ENCODE measurements at places on chromosomes 5 and 9.

GRCh38 chr9:129776938-129777768 is 24.3 kb upstream of the PTGES start:
- peak; percentile 52 for DNase-seq

- no peak for DNase-seq
Observed at GRCh38 chr5:151931260-151931659, 6.6 kb upstream of the GLRA1 start.

DNA sequence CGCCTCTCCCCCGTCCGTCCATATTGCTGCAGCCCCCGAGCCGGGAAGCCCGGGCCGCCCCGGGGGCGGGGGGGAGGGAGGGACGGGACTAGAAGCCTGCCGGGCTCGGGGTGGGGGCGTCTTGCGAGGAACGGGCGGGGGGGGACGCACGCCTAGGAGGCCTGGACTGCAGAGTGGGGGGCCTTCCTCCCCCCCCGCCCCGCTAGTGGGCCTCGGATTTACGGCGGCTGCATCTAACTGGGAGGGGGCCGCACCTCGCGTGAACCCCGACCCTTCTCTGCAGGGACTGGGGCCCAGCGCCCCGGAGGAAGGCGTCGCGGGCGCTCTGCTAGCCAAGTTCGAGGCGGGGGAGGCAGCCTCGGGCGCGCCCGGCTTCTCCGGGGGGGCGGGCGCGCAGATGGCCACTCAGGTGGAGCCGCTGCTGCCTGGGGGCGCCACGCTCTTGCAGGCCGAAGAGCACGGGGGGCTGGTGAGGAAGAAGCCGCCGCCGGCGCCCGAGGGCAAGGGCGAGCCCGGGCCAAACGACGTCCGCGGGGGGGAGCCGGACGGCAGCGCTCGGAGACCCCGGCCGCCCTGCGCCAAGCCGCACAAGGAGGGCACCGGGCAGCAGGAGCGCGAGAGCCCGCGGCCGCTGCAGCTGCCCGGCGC is at the start of gene LARP1:
Gene LARP1, plus strand, starts transcription at position 17 of the 648 bp plus-strand sequence. Its CDS starts 381 bp downstream, at position 398.
- no peak for DNase-seq

DNA sequence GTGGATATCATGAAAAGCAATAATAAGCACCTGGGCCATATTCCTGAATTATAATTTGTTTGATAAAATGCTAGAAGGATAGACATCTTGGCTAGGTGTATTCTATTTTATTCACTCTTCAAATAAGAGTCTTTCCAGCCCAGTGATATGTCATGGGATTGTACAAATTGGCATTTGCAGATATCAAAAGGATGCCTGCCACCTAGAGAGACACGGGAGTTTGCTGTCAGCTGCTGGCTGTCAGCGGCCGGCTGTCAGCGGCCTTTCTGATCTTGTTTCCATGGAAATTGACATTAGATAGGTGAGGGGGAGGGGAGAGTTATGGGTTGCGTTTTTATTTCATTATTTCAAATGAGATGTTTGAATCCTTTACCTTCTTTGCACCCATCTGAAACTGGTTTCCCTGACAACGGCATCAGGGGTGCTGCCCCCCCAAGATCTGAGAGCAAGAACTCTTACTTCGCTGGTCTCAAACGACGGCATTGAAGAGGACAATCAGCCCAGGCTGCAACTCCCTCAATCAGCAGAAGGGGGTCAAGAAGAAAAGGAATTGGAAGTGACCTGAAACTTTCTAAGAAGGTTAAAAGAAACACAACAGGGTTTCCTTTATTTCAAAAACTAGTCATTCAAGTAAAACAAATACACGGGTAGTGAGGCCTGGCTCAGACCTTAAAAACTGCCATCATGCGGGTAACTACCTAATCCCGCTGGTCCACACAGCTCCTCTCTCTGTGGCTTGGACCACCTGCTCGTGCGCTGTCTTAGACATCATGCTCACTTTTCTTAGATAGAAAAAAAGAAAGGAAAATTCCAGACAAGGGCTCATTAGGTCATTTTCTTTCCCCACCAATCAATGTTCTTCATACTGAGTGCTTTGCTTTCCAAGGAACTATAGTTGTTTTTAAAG is 115.7 kb downstream of the TLE1 start:
- DNase-seq = no peak

DNA sequence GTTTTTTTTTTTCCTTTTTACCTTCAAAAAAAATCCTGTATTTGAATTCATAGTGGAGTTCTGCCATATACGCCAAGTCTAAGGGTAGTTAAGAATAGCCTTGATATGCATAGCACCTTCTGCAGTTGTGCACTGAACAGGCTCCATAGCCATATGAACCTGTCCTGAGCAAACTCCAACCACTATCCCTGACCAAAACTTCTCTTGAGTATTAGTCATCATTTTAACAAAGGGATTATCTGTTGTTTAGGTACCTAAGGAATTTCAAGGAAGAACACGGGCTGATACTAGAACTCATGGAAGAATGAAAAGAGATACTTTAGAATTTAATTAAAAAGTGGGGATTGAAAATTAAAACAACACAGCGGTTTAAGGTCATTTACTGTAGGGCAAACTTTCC is 1.9 kb upstream of the FBXO38 start:
- DNase-seq = no peak

- no peak for DNase-seq
Observed at GRCh38 chr9:126778141-126778540, 26.7 kb upstream of the ZBTB43 start.

GRCh38 chr9:21383627-21384026 is 1.6 kb downstream of the IFNA2 start:
- DNase-seq = no peak

- DNase-seq = no peak
Observed at GRCh38 chr9:3692606-3693005, 166.8 kb upstream of the RFX3 start.

DNA sequence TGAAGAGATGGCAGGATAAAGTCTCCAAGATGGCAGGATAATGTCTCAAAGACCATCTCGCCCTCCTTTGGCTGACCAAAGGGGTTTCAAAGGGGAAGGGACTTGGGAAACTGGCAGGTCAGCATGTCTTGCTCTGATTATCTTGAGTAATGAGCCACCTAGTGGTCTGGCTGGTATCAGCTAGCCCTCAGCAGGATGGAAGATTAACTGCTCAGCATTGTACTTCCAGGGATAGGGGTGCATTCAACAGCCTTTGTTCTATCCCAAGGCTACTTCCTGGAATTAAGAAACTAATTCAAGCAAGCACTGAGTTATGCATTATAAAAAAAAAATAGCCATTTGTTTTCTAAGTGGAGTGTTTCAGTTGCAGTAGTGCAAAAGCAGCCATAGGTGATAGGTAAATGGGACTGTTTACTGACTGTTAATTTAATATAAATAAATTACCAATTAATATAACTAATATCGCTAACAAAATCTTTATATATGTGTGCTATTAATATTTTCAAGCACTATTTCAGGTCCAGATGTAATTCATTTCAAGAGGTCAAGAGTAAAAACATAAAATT is 555.5 kb downstream of the CDH9 start:
- DNase-seq = peak; percentile 14

DNA sequence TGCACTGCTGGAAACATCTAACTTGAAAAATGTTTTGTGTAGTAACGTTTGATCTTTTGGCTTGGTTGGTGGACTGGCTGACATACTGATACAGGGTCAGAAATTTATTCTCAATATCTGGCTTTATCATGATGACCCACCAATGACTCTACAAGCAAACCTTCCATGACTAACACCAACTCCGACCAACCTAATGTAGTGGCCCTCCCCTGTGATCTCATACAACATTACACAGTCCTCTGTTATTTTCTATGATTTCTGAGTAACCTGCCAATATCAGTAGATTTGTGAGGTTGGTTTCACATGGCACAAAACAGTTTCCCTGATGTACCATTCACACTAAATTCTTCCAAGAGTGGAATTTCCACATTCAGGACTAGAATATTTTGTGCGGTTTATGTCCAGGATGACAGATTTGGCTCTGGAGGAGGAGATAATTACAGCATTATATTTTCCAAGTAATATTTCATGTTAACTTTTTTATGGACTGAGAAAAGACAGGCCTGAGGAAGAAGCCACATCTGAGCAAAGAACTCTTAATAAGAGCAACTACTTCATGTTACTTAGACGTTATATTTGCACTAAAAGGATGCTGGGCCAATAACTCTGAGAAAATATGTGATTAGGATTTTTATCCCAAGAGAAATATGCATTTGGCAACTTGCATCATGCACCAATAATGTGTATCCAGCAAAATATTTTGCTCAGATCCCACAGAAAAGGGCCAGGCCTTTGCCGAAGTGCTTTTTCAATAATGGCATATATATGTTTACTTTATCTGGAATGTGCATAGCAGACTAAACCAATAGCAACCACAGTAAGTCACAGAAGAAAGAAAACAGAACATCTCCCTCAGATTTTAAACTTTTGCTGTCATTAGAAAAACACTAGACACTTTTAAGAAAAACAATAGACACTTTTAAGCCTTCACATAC is 273.4 kb downstream of the KCNN2 start:
- DNase-seq = no peak

DNA sequence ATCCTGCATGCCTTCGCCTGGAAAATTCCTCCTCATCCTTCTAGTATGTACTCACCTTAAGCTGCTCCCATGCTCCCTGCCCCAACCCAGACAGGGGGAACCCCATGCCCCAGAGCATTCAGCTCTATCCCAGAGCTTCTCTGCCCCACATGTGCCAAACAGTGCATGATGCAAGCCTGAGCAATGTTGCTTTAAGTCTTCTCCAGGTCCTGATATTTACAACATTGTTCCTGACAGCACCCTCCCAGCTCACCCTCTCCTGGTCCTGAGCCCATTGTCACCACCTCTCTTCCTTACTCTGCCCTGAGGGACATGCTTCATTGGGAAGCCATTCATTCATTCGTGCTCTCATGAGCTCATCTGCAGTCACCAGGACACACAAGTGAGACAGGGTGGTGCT is 23.4 kb upstream of the BARX1 start:
- no peak for DNase-seq

- no peak for DNase-seq
Observed at GRCh38 chr5:136314302-136314701, 51.0 kb downstream of the TRPC7 start.

- no peak for DNase-seq
Observed at GRCh38 chr9:105647595-105648349, 14.5 kb upstream of the TAL2 start.

- DNase-seq = peak; percentile 31
Observed at GRCh38 chr9:21443849-21444625, 3.8 kb downstream of the IFNA1 start.

GRCh38 chr5:88426441-88426840 is 157.8 kb upstream of the TMEM161B start:
- no peak for DNase-seq

GRCh38 chr5:163978897-163979296 is 473.5 kb downstream of the MAT2B start:
- no peak for DNase-seq
